ENCODE measurements at places on chromosomes 1 and 21. TPM values are rescaled to one million over a fixed set of nuclear protein-coding genes. Genes with fewer than 3 reads are reported as not detected.

The GJA5 gene
- 8.7 TPM for total RNA-seq

The C8A gene
- total RNA-seq, result not detected

- peaks cover 14% of the 10 kb centered on the region for H3K27me3 ChIP-seq
- no peak overlapping the region for H3K4me3 ChIP-seq
- H3K4me1 ChIP-seq, result no peaks in the 10 kb centered on the region
- no peaks in the 10 kb centered on the region for H3K36me3 ChIP-seq
Observed at GRCh38 chr1:203052601-203053000, 26.3 kb downstream of the PPFIA4 start.

GRCh38 chr1:17903386-17903785 lies 148.3 kb downstream of the ACTL8 start:
- DNase-seq, result no peak
- no peaks in the 10 kb centered on the region for H3K36me3 ChIP-seq
- no peak overlapping the region for H3K4me3 ChIP-seq
- no peaks in the 10 kb centered on the region for H3K4me1 ChIP-seq

The LCA5L gene
- total RNA-seq, result 1.8 TPM

The REN gene
- total RNA-seq, result not detected

GRCh38 chr1:40848530-40849189 lies 13.5 kb downstream of the CITED4 start:
- no peak overlapping the region for H3K27ac ChIP-seq
- H3K4me3 ChIP-seq, result no peak overlapping the region
- no peaks in the 10 kb centered on the region for H3K36me3 ChIP-seq
- H3K4me1 ChIP-seq, result no peaks in the 10 kb centered on the region
- peak; percentile 65 for DNase-seq
- no peaks in the 10 kb centered on the region for H3K27me3 ChIP-seq

DNA sequence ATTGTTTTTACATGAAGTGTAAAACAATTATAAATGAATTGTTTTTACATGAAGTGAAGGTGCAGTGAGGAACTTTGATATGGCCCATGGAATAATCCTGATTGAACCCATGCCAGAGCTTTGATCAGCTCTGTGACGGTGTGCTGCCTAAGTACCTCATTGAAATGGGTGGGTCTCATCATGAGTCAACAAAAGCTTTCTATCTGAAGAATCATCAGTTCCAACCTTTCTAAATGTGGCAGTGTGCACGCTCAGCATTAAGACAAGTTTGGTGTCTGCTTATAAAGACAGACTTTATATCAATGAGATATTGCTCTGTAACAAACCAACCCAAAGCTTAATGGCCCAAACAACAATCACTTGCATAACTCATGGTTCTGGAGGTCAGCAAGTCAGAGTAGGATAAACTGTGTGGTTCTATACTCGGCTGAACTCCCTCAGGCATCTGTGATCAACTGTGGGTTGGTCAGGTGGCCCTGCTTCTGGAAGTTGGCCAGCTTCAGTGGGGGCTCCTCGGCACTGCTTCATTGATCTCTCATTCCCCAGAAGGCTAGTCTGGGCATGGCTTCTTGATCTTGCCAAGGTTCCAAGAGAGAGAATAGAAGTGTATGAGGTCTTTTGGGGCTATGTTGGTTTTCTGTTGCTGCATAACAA lies 258.0 kb downstream of the LTN1 start:
- no peaks in the 10 kb centered on the region for H3K4me1 ChIP-seq
- H3K27me3 ChIP-seq, result no peaks in the 10 kb centered on the region
- H3K36me3 ChIP-seq, result no peaks in the 10 kb centered on the region
- no peak overlapping the region for H3K4me3 ChIP-seq

DNA sequence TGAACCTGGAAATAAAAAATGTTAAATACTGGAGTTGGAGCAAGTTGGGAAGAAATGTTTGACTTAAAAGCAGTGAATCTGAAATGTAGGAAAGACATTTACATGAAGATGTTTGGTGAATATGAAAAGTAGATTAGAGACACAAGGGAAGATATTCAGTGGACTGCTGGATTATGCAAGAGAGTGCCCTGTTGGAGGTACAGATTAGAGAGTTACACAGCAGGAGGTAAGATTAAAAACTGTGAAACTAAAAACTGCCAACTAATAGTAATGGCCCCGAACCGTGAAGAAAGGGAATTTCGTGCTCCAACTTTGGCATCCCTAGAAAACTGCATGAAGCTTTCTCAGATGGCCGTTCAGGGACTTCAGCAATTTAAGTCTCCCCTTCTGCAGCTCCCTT lies 375.4 kb downstream of the DPYD start:
- no peaks in the 10 kb centered on the region for H3K36me3 ChIP-seq
- H3K27me3 ChIP-seq, result no peaks in the 10 kb centered on the region
- no peaks in the 10 kb centered on the region for H3K4me1 ChIP-seq
- H3K4me3 ChIP-seq, result no peak overlapping the region
- H3K27ac ChIP-seq, result no peak overlapping the region

The ZNF683 gene
- total RNA-seq, result not detected

DNA sequence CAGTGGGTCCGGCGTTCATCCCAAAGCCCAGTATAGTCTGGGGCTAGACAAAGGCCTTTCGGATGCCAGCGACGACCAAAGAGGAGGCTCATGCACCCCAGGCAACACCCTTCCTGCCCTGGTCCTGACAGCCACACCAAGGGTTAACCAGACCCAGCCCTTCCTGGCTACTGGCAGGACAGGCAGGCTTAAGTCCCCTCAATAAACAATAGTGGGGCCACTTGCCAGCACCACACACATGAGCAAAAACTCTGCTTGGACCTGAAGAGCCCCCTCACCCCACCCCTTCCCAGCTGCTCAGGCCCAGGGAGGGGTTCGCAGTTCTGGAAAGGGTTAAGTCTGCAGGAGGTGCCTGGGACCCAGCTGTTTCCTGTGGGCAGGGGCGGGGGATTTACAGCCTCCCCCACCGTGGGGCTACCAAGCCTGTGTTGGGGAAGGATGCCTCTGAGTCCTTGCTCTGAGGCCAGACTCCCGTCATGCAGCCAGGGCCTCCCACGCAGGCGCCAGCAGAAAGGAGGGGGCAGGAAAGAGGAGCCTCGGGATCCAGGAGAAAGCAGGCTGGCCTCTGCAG lies 18.2 kb downstream of the PHLDA3 start:
- no peaks in the 10 kb centered on the region for H3K27me3 ChIP-seq
- H3K27ac ChIP-seq, result no peak overlapping the region
- H3K36me3 ChIP-seq, result no peaks in the 10 kb centered on the region
- peaks cover 27% of the 10 kb centered on the region for H3K4me1 ChIP-seq
- no peak for DNase-seq
- H3K4me3 ChIP-seq, result no peak overlapping the region
